ENCODE measurements at places on chromosomes 5 and 9.

- DNase-seq: no peak
Observed at GRCh38 chr9:14281136-14281795, 32.7 kb downstream of the NFIB start.

DNA sequence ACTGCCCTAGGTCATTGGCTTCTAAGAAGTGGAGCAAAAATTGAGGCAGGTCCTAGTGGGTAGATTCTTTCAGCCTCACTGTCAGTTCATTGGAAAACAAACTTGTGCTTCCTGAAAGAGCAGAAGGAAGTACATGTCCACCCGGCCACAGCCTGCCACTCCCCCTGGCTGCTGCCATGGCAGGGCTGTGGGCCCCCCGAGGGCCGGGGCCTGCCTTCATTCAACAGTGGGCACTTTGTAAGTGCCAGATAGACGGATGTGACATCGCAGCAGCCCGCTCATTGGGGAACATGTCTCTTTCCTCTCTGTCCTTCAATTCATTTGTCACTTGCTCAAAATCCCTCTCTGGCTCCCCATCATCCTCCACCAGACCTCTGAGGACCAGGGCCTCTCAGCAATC lies 20.6 kb upstream of the NEURL1B start:
- no peak for DNase-seq

- DNase-seq: no peak
Observed at GRCh38 chr9:93068956-93069355, 10.5 kb downstream of the SUSD3 start.

DNA sequence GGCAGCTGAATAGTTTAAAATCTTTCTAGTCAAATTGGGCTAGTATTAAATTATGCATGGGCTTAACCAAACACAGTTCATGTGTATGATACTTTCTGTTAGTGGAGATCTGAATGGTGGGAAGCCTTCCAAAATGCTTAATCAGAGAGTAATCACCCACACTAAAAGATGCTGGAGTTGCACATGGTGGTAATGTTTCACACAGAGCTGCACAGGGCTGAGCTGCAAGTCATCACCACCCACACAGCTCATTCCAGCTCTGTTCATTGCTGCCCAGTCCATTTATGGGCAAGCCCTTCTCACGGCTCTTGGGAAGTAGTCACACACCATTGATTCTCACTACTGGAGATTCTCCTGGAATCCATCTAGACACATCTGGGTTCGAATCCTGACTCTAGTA lies 351.5 kb upstream of the KCNN2 start:
- DNase-seq: no peak

GRCh38 chr9:15782106-15782505 lies 229.3 kb downstream of the CCDC171 start:
- no peak for DNase-seq

DNA sequence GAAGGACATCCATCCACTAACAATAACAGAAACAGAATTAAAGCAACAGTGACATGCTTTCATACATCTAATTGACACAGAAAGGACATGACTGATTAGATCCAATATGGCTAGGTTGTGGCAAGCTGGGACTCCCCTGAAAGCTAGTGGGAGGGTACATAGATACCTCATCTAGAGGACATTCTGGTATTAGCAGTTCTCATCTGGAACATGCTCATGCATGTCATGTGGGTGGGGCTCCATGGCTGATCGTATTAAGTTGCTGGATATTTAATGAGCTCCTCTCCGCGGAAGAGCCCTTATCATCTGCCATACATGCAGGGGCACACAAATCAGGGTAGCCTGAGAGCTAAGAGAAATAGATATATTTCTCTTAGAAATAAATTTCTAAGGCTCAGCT lies 358.9 kb downstream of the ICE1 start:
- no peak for DNase-seq

- DNase-seq: no peak
Observed at GRCh38 chr9:135095470-135096407, 8.3 kb downstream of the OLFM1 start.

DNA sequence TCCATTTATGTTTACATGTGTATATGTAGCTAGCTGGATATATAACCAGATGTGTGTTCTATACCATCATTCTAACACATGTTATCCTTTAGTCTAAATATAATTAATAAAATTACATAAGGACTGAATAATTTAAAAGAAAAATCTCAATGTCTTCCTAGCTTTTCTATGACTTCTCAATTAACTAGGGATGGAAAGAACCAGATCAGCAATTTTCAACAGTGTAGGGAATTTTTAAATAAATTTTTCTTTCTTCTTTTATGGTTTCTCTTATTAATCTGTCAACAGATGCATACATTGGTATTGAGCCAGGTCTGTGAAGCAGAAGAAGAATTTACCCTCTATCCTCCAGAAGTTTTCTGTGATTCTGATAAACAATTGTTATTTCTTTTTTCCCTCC lies 2180.4 kb upstream of the C9orf72 start:
- DNase-seq: no peak

DNA sequence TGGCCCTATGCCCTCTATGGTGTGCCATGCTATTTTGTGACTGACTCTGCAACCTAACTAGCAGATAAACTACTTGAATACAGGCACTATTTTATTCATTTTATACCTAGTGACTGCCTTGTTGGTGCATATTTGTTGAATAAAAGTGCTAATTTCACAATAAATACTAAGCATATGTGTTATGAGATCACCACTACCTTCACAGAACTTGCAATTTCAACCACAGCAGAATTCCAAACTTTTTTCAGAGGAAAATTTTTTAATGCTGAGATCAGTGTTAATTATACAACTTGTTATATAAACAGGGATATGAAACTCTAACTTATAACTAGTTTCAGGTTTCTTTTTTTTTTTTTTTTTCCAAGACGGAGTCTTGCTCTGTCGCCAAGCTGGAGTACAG lies 94.8 kb downstream of the NR3C1 start:
- DNase-seq: no peak

GRCh38 chr9:69894720-69895119 lies 74.1 kb downstream of the CFAP95 start:
- DNase-seq: no peak

DNA sequence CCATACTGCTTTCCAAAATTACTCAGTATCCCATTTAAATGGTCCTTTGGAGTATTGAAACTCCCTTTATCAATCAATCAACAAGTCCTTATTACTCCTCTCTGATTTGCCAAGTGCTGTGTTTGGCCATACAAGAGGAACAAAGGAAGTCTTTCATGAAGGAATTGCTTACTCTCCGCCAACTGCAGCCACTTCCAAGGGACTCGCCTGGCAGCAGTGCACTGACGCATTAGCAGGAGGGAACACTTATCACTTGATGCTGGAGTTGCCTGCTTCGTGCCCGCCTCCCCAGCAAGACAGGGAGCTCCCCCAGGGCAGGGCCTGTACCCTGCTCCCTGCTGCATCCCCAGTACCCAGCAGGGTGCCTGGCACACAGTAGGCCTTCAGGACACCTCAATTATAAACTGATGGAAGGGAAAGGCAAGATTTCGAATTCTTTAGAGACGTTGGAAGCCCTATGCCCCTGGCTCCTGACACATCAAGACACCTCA lies 97.9 kb downstream of the CRB2 start:
- no peak for DNase-seq

- no peak for DNase-seq
Observed at GRCh38 chr5:83097689-83098231, 20.4 kb downstream of the XRCC4 start.

GRCh38 chr5:111494355-111494999 lies 17.9 kb downstream of the STARD4 start:
- DNase-seq: no peak

- no peak for DNase-seq
Observed at GRCh38 chr5:133825631-133826289, 142.7 kb downstream of the C5orf15 start.

DNA sequence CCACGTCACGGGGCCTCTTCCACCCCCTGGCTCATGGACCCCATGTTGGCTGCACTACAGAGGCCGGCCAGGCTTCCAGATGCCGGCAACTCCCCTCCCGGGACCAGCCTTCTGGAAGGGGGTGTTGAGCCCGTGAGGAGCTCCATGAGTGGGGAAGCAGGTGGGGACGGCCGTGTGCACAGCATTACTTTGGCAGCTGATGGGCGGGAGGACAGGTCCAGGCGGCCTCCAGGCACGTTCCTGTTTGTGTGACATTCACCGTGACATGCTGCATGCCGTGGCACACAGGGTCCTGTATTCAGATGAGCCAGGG lies 29.1 kb upstream of the ABO start:
- DNase-seq: no peak

- no peak for DNase-seq
Observed at GRCh38 chr5:133741396-133741795, 129.1 kb upstream of the FSTL4 start.

DNA sequence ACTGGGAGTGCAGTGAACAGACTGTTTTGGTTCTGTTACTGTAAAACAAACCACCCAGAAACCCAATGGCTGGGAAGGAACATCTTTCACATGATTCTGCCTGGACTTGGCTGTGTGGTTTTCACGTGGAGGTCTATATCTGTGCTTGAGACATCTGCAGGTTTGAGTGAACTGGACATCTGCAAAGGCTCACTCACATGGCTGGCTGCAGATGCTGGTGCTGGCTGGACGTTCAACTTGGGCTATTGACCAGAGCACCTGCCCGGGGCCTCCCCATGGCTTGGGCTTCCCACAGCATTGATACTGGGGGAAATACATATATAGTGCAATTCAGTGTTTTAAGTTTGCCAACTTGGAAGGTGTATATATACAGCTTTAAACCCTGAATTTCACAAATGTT lies 6.8 kb downstream of the CTSL start:
- DNase-seq: no peak

- DNase-seq: no peak
Observed at GRCh38 chr5:125834438-125835115, 588.6 kb upstream of the GRAMD2B start.

- no peak for DNase-seq
Observed at GRCh38 chr5:11715461-11716196, 188.6 kb downstream of the CTNND2 start.

- no peak for DNase-seq
Observed at GRCh38 chr5:171445644-171446516, 26.4 kb downstream of the FGF18 start.

GRCh38 chr5:85278193-85278592 lies 893.5 kb upstream of the EDIL3 start:
- no peak for DNase-seq

DNA sequence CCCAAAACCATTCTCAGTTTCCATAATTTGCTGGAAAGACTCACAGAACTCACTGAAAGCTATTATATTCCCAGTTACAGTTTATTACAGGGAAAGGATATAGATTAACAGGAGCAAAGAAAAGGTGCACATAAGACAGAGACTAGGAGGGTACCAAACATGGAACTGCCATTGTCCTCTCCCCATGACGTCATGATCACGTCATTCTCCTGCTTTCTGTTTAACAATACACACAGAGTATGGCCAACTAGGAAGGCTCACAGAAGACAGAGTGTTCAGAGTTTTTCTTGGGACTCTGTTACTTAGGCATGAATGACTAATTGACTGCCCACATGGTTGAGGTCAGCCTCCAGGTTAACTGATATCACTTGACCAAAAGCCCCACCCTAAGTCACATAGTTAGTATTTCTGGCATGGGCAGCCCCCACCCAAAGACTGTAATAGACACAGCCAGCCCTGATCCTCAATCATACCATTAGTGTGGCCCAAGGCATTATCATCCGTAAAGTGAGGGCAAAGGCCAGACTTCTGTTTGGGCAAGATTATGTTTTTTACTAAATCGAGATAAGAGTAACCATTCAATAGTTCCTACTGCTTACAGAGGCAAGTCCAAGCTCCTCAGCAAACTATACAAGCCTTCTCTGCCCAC lies 353.5 kb upstream of the POU5F2 start:
- no peak for DNase-seq

- DNase-seq: no peak
Observed at GRCh38 chr9:16885931-16886330, 15.5 kb upstream of the BNC2 start.

DNA sequence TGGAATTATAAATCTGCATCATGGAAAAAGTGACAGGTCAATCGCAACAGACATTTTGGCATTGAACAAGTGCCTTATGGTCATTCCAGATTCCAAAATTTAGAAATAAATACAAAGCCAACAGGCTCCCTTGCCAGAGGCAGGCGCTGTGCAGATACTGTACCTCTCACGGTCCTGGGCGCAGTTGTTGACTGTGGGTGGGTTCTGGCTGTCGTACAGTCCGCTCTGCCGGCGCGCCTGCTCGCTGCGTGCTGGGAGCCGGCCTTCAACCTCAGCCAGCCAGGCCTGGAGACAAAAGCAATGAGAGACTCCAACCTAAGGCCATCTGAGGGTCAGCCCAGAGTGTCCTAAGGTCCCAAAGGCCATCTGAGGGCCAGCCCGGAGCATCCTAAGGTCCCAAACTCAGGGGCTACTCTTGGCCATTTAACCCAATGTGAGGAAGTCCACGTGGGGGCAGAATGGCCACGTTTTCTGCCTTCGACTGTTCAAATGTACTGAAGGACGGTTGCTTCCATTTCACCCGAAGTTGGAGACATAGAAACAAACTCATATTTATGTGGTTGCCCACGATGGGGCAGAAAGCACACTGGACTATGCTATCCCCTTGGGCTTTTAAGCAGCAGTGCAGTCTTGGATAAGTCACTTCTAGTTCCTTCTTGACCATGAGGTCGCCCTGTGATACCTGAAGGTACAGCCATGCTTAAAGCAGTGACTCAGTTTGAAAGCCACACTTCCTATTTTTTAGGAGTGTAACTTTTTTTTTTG lies 65.2 kb downstream of the USP20 start:
- DNase-seq: no peak

- no peak for DNase-seq
Observed at GRCh38 chr5:163489055-163489744, 16.2 kb upstream of the MAT2B start.

- DNase-seq: no peak
Observed at GRCh38 chr5:96332535-96333366, 100.3 kb downstream of the PCSK1 start.

- DNase-seq: no peak
Observed at GRCh38 chr5:118687100-118687499, 301.2 kb downstream of the DTWD2 start.

GRCh38 chr5:73694089-73694488 lies 68.1 kb downstream of the ARHGEF28 start:
- DNase-seq: no peak

DNA sequence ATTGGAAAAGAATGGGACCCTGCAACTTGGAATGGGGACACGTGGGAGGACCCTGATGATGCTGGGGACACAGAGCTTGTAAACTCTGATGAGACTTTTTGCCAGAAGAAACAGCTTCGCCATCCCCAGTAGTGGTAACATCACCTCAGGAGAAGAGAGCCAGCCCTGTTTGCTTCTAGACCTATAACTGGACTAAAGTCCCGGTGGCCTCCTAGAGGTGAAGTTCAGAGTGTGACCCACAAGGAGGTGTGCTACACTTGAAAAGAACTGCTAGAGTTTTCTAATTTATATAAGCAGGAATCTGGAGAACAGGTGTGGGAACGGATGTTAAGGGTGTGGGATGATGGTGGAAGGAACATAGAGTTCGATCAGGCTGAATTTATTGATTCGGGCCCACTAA lies 19.8 kb downstream of the NSA2 start:
- DNase-seq: no peak

DNA sequence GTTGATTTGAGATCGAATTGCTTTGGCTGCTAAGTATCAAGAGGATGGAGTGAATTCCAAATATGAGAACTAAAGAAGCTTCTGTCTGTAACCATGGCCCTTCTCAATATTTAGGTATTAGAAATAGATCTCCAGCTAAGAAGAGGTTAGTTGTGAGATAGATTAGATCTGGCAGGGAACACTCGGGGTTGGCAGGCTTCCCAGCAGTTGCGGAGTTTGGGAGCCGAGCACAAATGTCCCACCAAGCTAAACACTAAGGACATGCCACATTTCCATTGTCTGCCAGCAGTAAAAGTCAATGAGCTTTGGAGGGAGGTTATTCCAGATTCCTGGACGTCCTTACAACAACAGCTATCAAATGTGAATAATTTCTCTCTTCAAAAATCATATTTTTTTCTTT lies 85.8 kb downstream of the TAF11L14 start:
- no peak for DNase-seq

All from T-helper 1 cell (primary cell).